ENCODE measurements at places on chromosomes 13 and 19. TPM values are rescaled to one million over a fixed set of nuclear protein-coding genes. Genes with fewer than 3 reads are reported as not detected.

The C19orf67 gene
- not detected for total RNA-seq

The FCER2 gene
- total RNA-seq, result under 0.01 TPM

The RASAL3 gene
- total RNA-seq, result 0.52 TPM

The TMEM272 gene
- total RNA-seq, result not detected

The SIGLEC8 gene
- 0.52 TPM for total RNA-seq

The PSG1 gene
- not detected for total RNA-seq

The TRPC4 gene
- 1.6 TPM for total RNA-seq

The TMEM161A gene
- total RNA-seq, result 11.0 TPM

The ZNF700 gene
- total RNA-seq, result 6.3 TPM

The TNFSF11 gene
- under 0.01 TPM for total RNA-seq

The SLC27A1 gene
- 12.0 TPM for total RNA-seq
